ENCODE measurements at places on chromosomes 2 and 18.

- no peak for DNase-seq
Measured at GRCh38 chr2:25331686-25332365, 9.9 kb downstream of the DNMT3A start.

DNA sequence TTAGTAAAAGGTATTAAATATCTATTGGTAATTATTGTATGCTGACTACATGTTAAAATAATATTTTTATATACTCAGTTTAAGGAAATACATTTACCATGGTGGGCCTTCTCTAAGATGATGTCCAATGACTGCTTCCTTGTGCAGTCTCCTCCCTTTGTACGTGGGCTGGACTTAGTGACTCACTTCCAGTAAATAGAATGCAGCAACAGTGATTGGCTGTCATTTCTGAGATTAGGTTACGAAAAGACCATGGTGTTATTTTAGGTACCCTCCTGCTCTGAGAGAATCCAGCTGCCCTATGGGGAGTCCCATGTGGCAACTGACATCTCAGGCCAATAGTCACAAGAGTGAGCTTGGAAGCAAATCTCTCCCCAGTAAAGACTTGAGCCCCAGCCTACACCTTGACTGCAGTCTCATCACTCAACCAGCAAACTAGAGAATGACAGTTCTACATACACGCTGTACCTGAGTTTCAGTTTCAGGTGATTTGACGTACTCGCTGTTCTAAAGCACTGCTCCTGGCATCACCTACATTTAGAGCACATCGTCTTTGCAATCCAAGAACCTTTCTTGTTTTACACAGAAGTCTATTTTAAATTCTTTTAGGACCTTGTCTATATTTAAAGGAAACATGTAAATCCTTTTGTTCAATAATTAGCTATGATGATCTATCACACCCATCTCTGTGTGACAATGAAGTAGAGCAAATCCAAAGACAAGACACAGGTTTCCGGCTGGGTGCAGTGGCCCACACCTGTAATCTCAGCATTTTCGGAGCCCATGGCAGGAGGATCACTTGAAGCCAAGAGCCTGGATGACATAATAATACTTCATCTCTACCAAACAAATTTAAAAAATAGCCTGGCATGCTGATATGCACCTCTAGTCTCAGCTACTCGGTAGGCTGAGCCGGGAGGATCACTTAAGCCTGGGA, 87.2 kb downstream of the COBLL1 start:
- no peak for DNase-seq

DNA sequence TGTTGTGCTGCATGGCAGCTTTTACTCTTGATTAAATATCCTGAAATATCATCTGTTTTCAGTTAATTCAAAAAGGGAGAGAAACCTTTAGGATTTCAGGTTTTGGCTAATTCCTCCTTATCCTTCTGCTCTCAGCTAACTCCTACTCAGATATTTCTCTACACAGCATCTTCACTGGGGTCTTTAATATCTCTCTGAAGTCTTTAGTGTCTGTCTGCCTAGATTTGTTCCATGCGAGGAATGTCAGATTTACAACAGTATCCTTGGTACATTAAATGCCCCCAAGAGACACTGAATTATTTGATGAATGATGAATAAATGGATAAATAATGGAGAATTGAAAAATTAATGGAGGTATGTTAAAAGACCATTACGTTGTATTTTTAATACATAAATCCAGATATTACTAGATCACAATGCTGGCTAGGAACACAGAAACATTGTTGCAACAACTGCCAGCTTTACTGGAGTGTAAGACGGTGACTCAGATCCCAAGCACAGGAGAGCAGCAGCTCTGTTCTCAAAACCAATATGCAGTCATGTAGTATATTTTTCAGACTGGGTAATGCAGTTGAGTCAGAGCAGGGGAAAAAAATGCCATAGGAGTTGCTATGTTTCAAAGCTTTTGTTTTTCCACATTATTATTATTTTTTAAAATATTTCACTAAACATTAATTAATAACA, 388.0 kb upstream of the SYT4 start:
- DNase-seq = no peak

GRCh38 chr18:35716169-35716831, 134.8 kb downstream of the GALNT1 start:
- no peak for DNase-seq

Data from HL-60 (cell line).